Mesenteric fat pad (tissue), 1 donor: ENCODE measurements at places on chromosomes 12 and 14. TPM values are rescaled to one million over a fixed set of nuclear protein-coding genes. Genes with fewer than 3 reads are reported as not detected.

Gene LRTM2
- not detected for total RNA-seq

- DNase-seq, result no peak
Measured at GRCh38 chr14:69096246-69096645, 56.7 kb downstream of the DCAF5 start.

GRCh38 chr14:71751264-71751663, 181.0 kb upstream of the RGS6 start:
- no peak for DNase-seq

GRCh38 chr14:71714225-71714624, 218.0 kb upstream of the RGS6 start:
- DNase-seq, result no peak

- no peak for DNase-seq
Measured at GRCh38 chr12:127548123-127548553, 718.8 kb upstream of the TMEM132C start.

- DNase-seq, result no peak
Measured at GRCh38 chr14:45686771-45687170, 433.8 kb upstream of the MIS18BP1 start.
